ENCODE measurements at places on chromosomes 7 and 10. TPM values are rescaled to one million over a fixed set of nuclear protein-coding genes. Genes with fewer than 3 reads are reported as not detected.
A peak's percentile ranks its signal among the peaks of the same experiment; 100 is the strongest.

The LRRC4 gene
- 2.7 TPM for polyA plus RNA-seq

The MPP7 gene
- 13.6 TPM for polyA plus RNA-seq

The LRRC17 gene
- 39.3 TPM for polyA plus RNA-seq

The PTPRE gene
- 6.4 TPM for polyA plus RNA-seq

GRCh38 chr10:124300224-124300623 is 118.5 kb downstream of the OAT start:
- DNase-seq = no peak

GRCh38 chr7:21754963-21755362 is 190.7 kb downstream of the CDCA7L start:
- no peak for DNase-seq

- no peak for DNase-seq
Measured at GRCh38 chr10:71436268-71437125, 39.8 kb downstream of the CDH23 start.

GRCh38 chr7:12647364-12648219 is 39.8 kb upstream of the ARL4A start:
- no peak for DNase-seq

DNA sequence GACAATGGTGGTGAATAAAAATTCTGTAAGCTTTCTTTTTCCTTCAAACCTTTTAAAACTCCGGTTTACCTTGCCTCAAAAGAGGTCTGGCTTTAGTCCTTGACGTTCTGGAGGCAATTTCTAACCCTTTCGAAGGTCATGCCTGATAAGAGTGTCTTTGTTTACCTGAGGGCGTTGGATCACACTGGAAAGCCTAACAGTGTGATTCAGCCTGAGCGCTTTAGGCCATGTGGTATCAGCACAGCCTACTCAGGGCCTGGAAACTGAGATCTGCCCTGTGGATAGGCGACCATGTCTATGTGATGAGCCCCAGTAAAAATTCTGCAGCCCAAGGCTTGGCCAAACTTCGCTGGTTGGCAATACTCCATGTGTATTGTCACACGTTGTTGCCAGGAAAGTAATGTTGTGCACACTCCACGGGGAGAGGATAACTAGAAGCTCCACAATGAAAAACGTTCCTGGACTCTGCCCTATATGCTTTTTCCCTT is 10.7 kb downstream of the CCDC6 start:
- no peak for DNase-seq

GRCh38 chr10:98433881-98434732 is 12.6 kb downstream of the HPS1 start:
- DNase-seq = no peak

- no peak for DNase-seq
Measured at GRCh38 chr10:408236-408635, 273.0 kb downstream of the ZMYND11 start.

GRCh38 chr7:42744746-42745145 is 167.1 kb downstream of the C7orf25 start:
- DNase-seq = no peak

DNA sequence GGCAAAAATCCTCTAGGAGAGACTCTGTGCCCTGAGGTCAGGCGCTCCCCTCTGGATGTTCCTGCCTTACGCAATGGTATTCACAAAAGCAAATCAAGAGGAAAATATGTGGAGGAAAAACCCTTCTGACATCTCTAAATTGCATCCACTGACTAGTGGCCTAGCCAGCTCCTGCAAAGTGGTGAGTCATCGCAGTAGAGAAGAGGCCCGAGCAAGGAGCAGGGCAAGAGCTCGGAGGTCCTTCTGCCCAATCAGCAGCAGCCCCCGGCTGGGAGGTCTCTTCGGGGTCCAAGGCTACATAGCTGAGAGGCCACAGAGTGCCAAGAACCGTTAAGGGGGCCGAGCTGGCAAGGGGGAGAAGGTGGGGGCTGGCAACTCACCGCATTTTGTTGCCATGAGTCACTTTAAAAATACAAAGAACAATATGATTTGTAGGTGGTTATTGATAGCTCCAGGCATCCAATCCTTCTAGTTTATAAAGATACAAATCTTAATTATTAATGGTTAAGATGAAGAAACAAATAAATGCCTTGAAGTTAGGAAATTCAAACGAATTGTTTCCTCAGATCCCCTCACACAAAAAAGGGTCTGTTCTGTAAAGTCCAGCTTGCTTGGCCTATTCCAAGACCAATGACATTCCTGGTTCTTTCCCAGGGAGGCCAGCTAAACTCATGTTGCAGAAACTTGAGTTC is 161.6 kb downstream of the PKD1L1 start:
- peak; percentile 52 for DNase-seq

DNA sequence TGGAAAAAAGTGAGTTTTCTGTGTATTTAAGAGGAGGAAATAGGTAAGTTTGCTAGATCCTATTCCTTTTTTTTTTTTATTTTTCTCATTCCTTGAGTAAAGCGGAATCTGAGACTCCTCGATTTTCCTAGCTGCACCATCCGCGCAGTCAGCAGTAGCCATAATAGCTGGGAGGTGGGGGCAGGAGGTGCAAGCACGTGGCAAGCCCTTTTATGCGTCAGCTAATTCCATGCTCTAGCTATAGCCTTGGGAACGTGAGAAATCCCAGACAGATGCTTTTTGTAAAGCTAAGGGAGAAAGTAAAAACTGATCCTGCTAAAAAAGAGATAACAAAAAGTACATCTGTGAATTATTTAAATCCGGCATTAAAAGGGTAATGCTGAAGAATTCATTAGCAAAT is 33.2 kb upstream of the TPK1 start:
- no peak for DNase-seq

DNA sequence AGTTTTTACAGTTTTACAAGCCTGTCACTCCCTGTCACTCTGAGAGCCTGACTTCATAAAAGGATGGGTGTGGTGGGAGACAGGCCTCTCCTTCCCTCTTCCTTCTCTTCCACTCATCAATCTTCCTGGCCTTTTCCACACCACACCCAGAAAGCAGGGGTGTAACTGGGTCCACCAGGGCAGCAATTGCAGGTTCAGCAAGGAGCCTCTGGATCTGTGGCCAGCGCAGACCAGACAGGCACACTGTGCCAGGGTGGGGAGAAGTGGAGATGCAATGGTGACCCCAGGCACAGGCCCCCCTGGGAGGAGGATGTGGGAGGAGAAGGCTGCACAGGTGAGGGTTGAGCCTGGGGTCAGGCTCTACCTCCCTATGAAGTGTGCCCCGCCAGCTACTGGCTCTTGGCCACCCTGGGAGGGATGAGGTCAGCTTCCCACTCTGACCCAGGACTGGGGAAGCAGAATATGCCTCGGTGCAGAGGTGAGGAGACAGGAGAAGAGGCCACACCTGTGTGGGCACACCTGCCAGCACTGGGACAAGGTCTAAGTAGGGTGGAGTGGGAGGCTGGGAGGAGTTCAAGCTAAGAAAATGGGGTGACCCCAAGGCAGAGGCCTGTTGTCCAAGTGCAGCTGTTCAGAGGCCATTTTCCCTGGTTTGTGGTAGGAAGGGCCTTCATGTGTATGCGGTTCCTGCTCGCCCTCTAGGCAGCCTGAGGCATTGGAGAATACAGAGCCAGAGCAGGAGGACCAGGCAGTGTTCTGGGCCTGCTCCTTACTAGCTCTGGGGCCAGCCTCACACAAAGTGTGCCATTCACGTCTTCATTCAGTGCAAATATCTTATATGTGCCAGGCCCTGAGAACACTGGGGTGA is 20.2 kb upstream of the TMEM72 start:
- DNase-seq = no peak

- no peak for DNase-seq
Measured at GRCh38 chr10:61120805-61121204, 176.8 kb upstream of the RHOBTB1 start.

The CLDN12 gene
- 18.6 TPM for polyA plus RNA-seq

The FLNC gene
- 707 TPM for polyA plus RNA-seq

- no peak for DNase-seq
Measured at GRCh38 chr7:113891828-113892227, 27.0 kb downstream of the PPP1R3A start.

GRCh38 chr10:75263806-75264205 is 28.0 kb upstream of the COMTD1 start:
- no peak for DNase-seq

DNA sequence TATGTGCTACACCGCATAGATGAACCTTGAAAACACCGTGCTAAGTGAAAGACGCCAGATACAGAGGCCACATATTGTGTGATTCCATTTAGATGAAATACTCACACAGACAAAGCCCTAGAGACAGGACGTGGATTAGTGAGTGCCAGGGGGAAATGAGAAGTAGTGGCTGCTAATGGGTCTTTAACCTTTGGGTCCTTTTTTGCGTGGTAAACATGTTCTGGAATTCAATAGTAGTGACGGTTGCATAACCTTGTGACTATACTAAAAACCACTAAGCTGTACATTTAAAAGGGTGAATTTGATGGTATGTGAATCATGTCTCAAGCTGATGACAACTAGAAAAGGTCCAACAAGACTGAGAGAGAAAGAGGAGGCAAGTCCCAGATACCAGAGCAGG is 15.6 kb downstream of the SMKR1 start:
- DNase-seq = no peak

DNA sequence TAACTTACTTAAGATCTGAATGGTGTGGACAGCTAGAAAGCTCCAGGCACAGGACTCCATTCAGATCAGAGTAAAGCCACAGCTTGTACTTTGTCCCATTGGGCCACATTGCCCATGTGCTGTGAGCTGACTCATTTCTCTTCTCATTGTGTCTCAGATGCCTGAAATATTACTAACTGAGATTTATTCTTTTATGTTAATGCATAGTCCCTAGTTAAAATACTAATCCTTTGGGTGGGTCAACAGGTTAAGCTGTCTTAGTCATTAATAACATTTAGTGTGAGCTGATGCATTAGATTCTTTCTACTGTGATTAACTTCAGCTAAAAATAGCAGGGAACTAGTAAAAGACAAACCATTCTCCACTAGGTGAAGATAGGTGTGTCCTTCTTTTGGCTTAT is 104.7 kb upstream of the ARMC3 start:
- no peak for DNase-seq

DNA sequence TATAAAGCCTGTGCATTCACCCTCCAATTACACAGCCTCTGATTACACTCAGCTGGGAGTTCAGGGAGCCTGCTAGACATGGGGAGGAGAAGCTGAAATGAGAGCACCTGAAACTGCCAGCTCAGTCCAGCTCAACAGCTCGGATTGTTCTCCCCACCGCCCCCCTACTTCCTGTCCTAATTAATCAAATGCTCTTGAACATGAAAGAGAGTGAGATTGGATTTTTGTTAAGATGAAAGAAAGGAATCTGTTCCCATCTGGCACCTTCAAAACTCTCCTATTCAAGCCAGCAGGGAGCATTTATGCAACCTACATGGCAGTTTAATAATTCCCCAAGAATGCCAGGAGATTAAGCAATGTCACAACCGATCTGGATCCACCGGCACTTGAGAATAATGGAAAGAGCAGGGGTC is 98.0 kb downstream of the NPSR1 start:
- DNase-seq = no peak

The FFAR4 gene
- not detected for polyA plus RNA-seq

- no peak for DNase-seq
Measured at GRCh38 chr10:80648106-80648505, 110.4 kb downstream of the SH2D4B start.

GRCh38 chr10:33309406-33309805 is 25.1 kb downstream of the NRP1 start:
- DNase-seq = no peak

The SRGN gene
- 26.8 TPM for polyA plus RNA-seq

DNA sequence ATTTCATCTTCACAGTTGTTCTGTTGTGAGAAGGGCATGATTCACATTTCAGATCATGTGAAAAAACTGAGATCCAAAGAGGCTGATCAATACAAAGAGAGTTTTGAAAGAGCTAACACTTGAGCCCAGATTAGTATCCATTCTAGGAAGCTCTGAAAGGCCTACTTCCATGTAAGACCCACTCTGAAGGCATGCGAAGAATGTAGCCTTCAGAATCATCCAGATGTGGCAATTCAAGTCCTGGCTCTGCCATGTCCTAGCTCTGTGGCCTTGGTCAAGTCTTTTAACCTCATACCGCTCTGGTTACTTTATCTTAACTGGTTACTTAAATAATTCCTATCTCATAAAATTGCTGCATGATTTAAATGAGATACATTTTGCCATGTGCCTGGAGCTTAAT is 111.1 kb downstream of the FZD1 start:
- no peak for DNase-seq

The MMRN2 gene
- polyA plus RNA-seq = not detected

DNA sequence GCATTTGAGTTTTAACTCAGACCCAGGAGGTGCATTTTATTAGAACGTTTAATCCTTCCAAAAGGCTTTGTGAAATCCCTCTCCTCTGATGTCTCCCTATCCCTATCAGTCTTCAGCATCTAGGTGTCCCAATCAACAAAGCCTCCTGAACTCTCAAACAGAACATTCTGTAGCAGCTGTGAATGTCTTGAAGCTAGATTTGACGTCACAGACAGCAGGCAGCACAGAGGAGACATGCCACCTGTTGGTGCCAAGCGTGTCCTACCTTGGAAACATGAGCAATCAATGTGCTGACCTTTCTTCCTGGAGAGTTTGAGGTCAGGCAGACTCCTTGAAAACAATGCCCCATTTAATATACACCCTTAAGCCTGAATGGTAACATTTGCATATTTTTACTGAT is 125.5 kb downstream of the RNLS start:
- no peak for DNase-seq

DNA sequence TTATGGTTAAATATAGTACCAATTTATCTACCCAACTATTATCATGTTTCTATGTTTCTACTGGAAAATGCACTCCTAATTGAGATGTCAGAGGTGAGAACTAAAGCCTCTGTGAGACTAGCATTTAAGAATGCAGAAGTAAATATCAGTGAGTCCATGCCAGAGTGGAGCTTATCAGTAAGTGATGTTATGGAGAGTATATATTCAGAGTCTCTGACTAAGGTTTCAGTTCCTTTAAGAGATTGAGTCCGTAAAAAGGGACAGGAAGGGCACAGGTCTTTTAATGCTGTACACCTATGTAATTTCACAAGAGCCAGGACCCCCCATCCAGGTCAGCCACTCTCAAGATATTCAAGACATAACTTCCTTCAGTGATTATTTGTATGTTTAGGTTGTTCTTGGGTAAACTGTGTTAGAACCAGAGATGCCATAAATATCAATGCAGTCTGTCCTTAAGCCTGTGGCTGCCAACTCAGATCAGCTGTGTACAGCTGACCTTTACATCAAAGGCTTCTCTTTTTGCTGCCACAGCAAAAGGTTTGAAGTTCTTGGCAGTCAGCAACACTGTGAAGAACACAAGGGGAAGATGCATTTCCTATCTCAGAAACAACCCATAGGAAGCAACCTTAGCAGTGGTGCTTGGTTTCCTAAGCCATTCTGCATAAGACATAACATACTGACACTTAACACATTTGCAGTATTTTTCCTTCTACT is 244.8 kb downstream of the BICC1 start:
- DNase-seq = no peak

- DNase-seq = no peak
Measured at GRCh38 chr7:37045681-37046179, 321.4 kb upstream of the AOAH start.

The FKBP9 gene
- polyA plus RNA-seq = 294 TPM

DNA sequence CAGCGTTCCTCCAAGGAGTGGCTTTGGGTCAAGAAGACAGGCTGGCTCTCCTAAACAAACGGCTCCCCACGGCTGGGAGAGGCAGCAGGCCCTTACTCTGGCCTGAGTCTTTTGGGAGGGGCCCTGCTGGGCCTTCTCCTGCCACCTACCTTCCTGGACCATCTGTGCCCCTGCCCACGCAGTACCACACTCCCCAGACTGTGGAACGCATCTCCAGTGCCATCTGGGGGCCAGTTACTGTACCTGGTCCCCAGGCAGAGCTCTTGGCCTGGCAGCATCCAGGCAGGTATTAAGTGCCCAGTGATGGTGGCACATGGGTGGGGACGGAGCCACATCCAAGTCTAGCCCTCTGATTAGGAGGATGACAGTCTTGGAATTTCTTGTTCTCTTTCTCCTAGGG is 14.4 kb downstream of the ALKBH4 start:
- DNase-seq = no peak

The SLK gene
- not detected for polyA plus RNA-seq
